ENCODE measurements at places on chromosomes 13 and 19. TPM values are rescaled to one million over a fixed set of nuclear protein-coding genes. Genes with fewer than 3 reads are reported as not detected.

Gene ZNF737
- total RNA-seq, result 15.0 TPM

Gene ZNF844
- total RNA-seq, result 2.0 TPM

Gene ZNF865
- total RNA-seq, result 0.08 TPM

DNA sequence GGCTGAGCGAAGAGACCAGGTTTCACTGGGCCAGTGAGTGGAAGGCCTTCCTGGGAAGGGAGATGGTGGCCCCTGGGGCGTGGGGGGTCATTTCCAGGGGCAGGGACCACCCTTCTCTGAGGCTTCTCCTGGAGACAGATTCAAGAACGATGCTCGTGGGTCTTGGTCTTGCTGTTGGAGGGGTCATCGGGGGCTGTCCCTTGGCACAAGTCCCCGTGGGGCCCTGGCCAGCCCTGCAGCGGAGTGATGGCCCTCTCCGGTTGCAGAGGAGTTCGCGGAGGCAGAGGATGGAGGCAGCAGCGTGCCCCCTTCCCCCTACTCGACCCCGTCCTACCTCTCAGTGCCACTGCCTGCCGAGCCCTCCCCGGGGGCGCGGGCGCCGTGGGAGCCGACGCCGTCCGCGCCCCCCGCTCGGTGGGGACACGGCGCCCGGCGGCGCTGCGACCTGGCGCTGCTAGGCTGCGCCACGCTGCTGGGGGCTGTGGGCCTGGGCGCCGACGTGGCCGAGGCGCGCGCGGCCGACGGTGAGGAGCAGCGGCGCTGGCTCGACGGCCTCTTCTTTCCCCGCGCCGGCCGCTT, 4.8 kb downstream of the TTC9B start:
- no peak for DNase-seq

DNA sequence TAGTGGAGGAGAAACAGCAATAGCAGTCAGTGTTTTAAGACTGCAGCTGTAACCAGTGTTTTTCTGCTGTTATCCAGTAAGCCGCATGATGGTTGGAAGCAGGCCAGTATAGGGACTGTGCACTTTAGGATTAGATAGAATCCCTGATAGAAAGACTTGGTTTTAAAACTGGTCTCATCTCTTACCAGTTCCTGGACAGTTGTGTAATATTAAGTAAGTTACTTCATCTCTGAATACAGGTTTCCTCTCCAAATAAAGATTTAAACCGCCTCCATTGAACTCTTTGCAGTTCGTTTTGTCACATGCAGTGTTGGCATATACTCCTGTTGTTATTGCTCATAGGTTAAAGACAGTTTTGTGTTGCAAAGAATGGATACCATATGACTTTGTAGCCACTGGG, 25.6 kb downstream of the URI1 start:
- DNase-seq, result peak; percentile 53

- no peak for DNase-seq
Observed at GRCh38 chr19:4579389-4579788, 19.9 kb upstream of the SEMA6B start.

GRCh38 chr13:39963612-39964011, 308.1 kb downstream of the COG6 start:
- no peak for DNase-seq

DNA sequence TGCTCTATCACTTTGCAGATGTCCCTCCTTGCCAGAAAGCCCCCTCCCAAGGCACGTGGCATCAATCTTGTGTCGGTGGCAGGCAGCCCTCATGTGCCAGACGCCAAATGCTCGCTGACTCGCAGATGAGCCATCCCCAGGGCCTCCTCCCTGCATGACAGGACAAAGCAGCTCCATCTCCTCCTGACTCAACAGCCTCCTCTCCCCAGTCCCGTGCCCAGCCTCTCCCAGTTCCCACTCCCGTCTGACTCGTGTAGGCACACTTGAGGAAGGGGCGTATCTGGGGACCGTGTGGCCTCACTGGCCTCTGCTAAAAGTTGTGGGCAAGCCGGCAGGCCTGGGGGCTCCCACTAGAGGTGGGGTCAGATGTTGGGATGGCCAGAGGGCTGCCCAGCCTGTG, 133.6 kb downstream of the STK24 start:
- DNase-seq, result peak; percentile 71

GRCh38 chr13:73195091-73195490, 136.3 kb downstream of the KLF5 start:
- DNase-seq, result no peak

All from fibroblast of the aortic adventitia (primary cell).